ENCODE measurements at places on chromosomes 7 and 10.
A peak's percentile ranks its signal among the peaks of the same experiment; 100 is the strongest.

DNA sequence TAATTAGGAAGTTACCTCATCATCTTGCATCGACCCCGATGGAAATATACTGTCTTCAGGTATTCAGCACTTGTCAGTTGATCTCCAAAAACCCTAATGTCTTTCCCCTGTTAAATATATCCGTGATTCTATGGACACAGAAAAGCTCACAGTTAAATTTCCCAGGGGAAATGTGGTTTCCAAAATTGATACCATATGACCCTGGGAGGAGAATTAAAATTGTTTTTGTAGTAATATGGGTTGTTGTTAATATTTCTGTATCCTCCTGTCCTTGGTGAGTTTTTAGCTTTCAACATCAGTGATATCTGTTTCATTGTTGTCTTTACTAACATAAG, 132.1 kb downstream of the CELF2 start:
- DNase-seq: no peak

GRCh38 chr7:42186151-42186550, 50.9 kb downstream of the GLI3 start:
- no peak for DNase-seq

DNA sequence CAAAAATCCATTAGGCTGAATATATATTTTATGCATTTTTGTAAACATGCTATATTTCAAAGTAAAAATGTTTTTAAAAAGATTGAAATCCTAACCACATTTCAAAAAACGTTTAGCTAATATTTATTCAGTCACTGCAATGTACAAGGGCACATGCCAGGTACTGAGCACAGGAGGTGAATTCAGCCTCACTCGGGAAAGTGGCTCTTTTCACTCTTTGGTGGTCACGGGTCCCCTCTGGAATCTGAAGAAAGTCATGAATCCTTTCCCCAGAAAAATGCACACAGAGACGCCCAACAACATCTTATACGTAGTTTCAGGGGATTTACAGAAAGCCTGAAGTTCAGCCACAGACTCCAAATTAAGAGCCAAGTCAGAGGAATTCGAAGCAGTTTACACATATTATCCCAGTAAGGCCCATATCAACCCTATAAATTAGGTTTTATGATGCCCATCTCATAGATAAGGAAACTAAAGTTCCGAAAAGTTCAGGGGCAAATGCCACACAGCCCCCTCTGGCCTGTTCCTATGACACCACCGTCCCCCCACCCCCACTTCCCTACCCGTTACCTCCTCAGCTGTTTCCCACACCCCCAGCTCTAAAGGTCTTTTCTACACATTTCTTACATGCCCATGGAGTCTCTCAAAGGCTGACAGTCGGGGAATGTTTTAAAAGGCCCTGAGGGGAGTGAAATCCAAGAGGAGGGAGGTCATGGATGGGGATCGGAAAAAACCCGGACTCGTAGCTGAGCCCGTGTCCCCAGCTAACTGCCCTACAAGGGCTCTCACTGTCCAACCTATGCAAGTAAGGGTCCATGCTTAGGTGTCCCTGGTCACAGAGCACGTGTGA, 9.6 kb upstream of the SVOPL start:
- DNase-seq: no peak

DNA sequence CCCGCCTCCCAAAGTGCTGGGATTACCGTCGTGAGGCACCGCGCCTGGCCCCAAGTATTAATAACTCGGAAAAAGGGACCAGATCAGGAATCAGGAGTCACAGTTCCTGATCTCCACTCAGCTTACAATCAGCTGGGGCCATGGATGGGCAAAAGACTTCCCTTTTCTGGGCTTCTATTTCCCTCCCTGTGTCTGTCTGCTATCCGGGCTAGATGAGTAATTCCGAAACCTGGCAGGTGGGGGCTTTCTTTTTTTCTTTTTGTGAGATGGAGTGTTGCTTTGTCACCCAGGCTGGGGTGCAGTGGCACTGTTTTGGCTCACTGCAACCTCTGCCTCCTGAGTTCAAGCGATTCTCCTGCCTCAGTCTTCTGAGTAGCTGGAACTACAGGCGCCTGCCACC, 11.6 kb downstream of the RPS24 start:
- no peak for DNase-seq

DNA sequence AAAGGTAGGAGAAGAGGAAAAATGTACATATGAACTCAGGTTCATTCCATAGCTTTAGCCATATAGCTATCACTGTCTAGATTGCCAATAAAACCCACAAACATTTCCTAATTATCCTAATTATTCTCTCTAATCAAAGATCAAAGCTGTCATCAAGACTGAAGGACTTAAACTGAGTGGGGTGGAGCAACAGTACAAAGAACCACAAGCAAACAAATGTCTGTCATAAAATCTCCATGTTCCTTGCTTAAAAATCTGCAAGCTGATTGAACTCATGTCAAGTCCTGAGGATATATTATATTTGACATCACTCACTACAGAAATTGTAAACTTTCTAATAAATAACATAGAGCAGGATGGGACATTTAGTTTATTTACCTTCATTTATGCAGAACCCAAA, 315.9 kb downstream of the SNX13 start:
- no peak for DNase-seq

- no peak for DNase-seq
Observed at GRCh38 chr7:90580051-90580450, 16.1 kb upstream of the CDK14 start.

DNA sequence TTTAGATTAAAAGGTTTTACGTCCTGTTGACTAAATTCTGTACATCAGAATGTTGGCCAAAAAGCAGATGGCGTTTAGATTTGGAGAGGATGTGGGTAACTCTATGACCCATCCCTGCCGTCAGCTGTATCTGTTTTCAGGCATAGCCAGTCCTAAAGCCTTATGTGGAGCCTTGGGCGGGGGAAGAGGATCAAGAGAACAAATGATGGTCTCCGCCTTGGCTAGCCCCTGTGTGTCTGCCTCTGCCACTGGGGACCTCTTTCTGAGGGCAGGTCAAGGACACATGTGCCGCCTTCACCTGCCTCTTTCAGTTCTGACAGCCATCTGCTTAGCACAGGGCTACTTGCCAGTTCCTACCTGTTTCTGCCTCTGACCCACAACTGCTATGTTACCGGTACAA, 24.1 kb downstream of the PDSS1 start:
- DNase-seq: peak; percentile 19

DNA sequence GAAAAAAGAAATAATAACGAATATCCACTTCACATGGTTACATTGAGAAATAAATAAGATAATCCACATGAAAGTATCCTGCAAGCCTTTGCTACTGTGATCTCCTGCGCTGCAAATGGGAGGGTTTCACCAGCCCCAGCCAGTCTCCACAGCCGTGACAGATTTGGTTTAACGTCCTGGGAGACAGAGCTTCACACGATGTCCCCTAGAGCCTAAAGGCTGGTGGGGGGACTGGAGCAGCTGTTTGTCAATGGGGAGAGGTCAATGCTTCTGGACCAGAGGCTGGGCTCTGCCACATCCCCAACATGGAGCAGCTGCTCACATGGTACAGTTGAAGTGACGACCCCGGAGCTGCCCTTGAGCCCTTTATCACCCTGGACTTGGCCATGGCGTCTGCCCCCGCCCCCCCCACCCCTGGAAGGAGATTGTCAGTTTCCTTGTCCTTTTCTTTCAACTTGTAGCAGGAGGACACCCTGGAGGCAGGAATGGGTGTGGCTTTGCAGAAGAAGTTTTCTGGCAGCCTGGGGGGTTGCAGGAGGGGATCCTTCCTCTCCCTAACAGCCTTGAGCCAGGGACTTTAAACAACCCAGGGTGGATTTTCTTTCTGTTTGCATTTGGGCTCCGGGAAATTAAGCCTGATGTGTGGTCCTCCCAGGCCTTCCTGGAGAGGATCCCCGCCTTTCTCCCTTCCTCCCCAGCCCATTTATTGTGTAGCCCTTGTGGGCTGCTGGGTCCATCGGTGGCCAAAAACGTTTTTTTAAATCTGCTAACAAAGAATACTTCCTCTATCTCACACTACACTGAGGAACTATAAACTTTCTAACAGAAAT, 37.0 kb upstream of the MXI1 start:
- no peak for DNase-seq

- DNase-seq: no peak
Observed at GRCh38 chr7:21704359-21704758, 161.5 kb downstream of the DNAH11 start.

DNA sequence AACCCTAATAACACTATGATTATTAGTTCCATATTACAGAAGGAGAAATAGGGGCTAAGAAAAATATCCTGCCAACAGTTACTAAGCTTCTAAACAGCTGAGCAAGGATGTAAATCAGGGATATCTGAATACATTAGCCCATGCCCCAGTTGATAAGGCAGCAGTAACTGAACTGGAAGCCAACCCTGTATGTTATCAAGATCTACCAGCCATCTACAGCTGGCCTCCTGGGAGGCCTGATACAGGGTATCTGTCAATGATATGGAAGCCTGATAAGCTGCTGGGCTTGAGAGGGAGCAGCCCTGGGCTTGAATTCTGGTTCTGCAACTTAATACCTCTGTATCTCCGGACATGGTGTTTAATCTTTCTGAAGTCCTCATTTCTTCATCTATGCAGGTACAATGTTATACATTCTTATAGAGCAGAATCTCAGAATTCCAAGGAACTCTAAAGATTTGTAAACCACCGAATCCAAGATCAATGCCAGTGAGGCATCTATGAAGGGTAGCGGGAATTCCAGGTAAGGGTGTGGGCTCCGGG, 37.9 kb upstream of the AFAP1L2 start:
- no peak for DNase-seq

DNA sequence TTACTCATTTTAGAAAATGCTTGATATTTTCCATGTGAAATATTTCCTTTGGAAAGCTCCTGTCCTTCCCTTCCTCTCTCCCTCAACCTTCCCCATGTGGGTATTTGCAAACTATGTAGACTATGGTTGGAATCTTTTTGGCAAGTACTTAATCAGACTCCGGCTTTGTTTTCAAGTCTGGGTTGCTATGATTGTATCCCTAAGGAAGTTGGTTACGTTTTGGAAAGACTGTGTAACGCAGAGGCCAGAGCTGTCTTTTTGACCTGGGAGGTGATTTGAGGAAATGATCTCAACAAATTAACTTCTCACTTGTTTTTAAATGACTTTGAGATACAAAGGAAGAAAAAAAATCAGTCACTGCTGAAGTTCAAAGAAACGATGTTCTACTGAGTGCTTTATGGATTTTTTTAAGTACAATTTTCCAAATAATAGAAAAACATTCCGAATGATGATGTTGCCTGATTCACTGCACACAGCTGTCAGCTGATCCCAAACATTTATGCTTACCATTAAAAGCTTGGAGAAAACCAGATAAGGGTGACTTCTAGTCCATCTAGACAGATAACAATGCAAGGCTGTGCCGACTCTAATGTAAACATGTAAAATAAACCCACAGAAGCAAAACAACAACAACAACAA, 145.5 kb upstream of the CELF2 start:
- no peak for DNase-seq

GRCh38 chr10:76576276-76576962, 1061.2 kb downstream of the KCNMA1 start:
- DNase-seq: no peak

DNA sequence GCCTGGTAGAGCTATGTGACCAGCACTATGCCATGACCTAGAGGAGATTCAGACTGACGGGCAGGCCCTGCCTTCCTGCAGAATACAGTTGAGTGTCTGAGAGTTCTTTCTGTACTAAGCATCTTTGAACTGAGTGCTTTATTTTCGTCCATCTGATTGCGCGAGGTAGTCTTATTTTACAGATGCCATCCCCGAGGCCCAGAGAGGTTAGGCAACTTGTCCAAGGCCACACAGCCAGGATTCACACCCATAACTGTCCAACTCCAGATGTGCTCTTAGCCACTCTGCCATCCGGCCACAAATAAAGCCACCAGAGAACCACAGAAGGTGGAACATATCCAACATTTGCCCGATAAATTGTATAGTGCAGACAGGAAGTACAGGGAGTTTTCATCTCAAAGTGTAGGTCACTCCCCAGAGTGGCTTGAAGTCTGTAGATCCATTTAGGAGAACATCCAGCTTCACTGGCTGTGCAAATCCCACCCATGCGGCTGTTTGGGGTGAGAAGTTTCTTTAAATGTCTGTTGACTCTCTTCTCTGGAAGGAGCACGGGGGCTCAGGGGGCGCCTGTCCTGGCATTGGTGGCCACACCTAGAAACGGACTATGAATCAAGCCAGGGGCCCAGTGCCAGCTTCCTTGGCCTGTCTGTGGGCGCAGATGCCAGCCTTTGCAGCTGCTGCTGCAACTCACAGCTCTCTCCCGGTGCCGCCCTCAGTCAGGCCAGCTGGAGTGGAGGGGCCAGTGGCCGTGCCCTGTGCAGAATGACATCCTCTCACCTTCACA, 11.1 kb downstream of the CHST3 start:
- DNase-seq: no peak

DNA sequence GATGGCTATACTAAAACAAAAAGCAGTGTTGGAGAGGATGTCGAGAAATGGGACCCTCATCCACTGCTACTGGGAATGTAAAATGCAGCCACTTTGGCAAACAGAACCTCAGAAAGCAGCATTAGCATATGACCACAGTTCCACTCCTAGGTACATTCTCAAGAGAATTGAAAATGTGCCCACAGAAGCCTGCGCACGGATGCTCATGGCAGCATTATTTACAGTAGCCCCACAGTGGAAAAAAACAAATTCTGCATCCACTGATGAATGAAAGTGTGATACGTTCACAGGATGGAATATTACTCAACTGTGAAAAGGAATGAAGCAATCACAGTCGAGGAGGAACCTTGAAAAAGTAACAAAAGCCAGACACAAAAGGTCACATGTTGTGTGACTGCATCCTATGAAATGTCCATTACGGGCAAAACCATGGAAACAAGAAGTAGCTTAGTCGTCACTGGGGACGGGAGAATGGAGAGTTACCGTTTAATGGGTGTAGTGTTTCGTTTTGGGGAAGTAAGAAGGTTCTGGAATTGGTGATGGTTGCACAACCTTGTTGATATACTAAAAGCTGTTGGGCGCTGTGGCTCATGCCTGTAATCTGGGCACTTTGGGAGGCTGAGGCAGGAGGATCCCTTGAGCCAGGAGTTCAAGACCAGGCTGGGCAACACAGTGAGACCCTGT, 2.5 kb upstream of the UPK3B start:
- DNase-seq: no peak

GRCh38 chr10:88433565-88434186, 149.4 kb downstream of the RNLS start:
- DNase-seq: no peak

DNA sequence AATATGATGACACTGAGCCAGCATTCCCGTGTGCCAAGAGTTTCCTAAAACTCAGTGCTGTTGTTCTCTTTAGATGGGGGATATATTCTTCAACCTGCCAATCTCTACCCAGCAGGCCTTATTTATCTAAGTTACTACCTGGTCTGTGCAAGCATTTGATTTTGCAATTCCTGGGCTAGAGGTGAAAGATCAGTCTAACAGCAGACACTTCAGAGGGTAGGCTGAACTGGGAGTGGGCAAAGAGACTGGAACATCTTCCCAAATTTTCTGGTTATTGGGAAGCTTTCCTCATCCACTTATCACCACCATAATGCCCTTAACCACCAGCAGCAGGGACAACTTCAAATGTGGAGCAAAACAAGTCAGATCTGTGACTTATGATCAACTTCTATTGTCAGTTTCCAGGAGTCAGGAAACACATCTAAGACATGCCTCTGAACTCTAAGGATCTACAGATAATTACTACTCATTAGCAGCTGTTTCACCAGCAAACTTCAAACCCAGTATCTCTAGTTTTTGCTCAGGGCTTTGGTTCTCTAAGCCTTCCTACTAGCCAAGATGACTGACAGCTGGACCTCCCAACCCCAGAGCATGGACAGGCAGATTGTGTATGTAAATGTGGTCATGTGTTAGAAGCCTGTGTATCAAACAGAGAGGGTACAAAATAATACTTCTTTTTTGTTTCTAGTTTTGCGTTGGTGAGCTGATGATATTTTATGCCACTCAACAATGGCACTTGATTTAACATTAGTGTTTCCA, 1.0 kb downstream of the ASAH2 start:
- no peak for DNase-seq

- no peak for DNase-seq
Observed at GRCh38 chr10:113216102-113216501, 266.1 kb downstream of the TCF7L2 start.

All from stimulated activated CD8-positive, alpha-beta memory T cell treated with anti-CD3 and anti-CD28 coated beads, Interleukin-2, amount 100 ng/mL, for 48 hours (primary cell).